ENCODE measurements at places on chromosomes 7 and 10.

DNA sequence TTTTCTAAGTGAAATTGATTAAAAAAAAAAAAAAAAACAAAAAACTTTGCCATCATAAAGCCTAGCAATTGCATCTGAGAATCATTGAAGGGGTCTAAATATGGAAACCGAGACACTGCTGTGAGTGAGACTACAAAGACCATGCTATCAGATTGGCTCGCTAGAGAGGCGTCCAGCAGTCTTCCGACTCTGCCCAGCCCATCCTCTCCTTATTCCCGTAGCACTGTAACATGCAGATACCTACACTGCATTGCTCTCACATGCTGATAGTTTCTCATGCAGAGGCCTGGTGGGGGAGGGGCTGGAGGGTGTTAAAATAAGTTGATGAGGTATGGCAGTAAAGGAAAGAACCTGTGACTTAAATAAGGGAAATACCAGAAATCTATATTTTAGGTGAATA is 130.7 kb downstream of the NRF1 start:
- no peak overlapping the region for H3K4me3 ChIP-seq

DNA sequence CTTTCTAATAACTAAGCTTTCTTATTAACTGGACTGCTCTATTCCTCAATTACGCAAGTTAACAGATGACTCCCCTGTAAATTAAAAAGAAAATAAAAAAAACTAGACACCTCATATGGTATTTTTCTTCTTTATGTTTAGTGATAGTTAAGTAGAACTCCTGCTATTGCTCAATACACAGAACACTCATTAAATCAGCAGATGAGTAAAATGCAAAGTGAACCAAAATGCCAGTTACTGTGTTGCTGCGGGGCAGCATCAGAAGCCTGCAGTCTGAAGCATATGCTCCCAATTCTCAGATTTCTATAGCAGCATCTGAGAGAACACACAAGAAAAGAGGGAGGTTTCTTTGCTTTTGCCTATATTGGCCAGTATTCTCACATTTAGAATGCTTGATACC is 28.4 kb downstream of the CDK6 start:
- H3K27ac ChIP-seq: no peak overlapping the region
- H3K27me3 ChIP-seq: no peaks in the 10 kb centered on the region
- no peaks in the 10 kb centered on the region for H3K4me1 ChIP-seq
- H3K36me3 ChIP-seq: no peaks in the 10 kb centered on the region
- DNase-seq: no peak

DNA sequence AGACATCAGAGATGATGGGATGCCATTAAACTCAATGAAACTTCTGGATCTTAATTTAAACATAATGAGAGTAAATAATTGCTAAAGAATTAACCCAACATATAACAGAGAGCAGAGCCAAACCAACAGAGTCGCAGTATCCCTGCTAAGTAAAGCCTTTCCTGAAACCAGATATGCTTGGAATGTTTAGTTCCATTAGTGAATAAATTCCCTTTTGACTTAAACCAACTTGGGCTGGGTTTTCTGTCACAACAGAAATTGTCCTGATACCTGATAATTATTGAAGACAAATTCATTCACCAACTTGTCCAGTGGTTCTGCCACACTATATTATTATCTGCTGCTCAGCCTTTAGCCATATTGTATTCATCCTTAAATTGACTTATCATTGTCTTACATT is 286.7 kb downstream of the FZD1 start:
- peak overlapping the region; percentile 64 for H3K27ac ChIP-seq
- no peak overlapping the region for H3K4me3 ChIP-seq
- H3K36me3 ChIP-seq: no peaks in the 10 kb centered on the region
- H3K4me1 ChIP-seq: peaks cover 16% of the 10 kb centered on the region

- no peak overlapping the region for H3K4me3 ChIP-seq
- H3K27ac ChIP-seq: peak overlapping the region; percentile 8
- no peak for DNase-seq
- H3K36me3 ChIP-seq: no peaks in the 10 kb centered on the region
- H3K27me3 ChIP-seq: no peaks in the 10 kb centered on the region
- H3K4me1 ChIP-seq: no peaks in the 10 kb centered on the region
Observed at GRCh38 chr7:108328174-108328651, 128.0 kb downstream of the NRCAM start.

GRCh38 chr7:12469568-12469967 is 65.9 kb upstream of the VWDE start:
- no peaks in the 10 kb centered on the region for H3K27me3 ChIP-seq
- H3K4me1 ChIP-seq: no peaks in the 10 kb centered on the region
- no peak overlapping the region for H3K4me3 ChIP-seq

DNA sequence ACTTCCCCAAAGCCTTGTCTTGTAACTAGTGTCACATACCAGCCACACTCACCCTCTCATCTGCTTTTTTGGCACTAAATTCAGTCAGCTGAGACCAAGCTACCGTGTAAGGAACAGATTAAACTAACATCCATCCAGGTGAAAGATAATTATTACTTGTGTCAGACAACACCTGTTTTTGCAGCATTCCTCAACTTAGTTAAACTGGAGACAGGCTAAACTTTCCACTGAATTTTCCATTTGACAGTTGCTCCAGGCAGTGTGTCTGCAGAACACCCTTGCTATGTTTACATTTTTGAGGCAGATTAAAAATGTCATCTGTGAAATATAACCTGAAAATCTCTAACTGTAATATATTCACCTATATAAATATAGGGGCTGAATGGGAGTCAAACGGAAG is 73.6 kb downstream of the CYP26A1 start:
- H3K27me3 ChIP-seq: no peaks in the 10 kb centered on the region
- H3K4me1 ChIP-seq: no peaks in the 10 kb centered on the region
- H3K36me3 ChIP-seq: no peaks in the 10 kb centered on the region
- no peak overlapping the region for H3K4me3 ChIP-seq
- no peak for DNase-seq
- no peak overlapping the region for H3K27ac ChIP-seq

GRCh38 chr10:24209946-24210491 is 1.1 kb downstream of the KIAA1217 start:
- H3K4me3 ChIP-seq: peak overlapping the region; percentile 56
- peak overlapping the region; percentile 91 for H3K27ac ChIP-seq
- peaks cover 12% of the 10 kb centered on the region for H3K4me1 ChIP-seq
- no peaks in the 10 kb centered on the region for H3K36me3 ChIP-seq

DNA sequence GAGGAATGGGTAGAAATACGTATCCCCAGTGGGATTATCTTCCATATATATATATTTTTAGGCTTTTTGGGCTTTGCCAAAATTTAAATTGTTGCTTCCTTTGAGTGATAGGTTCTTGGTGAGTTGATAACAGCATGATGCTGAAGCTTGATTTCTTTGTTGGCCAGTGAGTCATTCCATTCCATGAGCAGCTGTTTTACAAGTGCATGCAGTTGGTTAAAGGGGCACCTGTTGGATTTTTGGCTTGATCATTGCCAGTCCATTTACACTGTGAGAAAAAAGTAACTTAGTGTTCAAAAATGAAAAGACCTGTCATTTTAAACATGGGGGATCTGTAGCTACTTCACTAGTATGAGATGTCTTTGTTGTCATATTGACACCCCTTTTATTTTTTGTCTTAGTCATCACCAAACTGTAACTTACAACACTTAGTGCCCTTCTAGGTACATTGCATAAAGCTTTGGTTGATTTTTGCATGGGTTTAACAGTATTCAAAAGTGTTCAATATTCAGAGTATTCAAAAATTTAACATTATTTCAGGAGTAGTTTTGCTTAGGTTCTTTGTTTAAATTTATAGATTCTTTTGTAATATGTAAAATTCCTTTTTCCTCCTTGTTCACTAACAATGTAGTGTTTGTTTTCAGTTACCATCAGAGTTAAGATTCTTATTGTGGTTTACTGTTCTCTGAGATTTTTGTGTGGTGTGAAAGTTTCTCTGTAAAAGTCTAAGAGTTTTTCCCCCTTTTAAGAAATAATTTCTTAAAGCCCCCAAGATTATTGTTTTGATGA is 8.8 kb downstream of the AKAP9 start:
- DNase-seq: no peak
- no peaks in the 10 kb centered on the region for H3K4me1 ChIP-seq
- no peak overlapping the region for H3K4me3 ChIP-seq

GRCh38 chr7:73341877-73342276 is 13.9 kb downstream of the FKBP6 start:
- DNase-seq: no peak
- no peaks in the 10 kb centered on the region for H3K4me1 ChIP-seq
- H3K36me3 ChIP-seq: no peaks in the 10 kb centered on the region
- H3K27ac ChIP-seq: no peak overlapping the region

GRCh38 chr7:130387628-130388403 is 7.5 kb downstream of the CPA1 start:
- no peaks in the 10 kb centered on the region for H3K4me1 ChIP-seq
- no peaks in the 10 kb centered on the region for H3K27me3 ChIP-seq
- H3K27ac ChIP-seq: no peak overlapping the region
- no peaks in the 10 kb centered on the region for H3K36me3 ChIP-seq
- no peak for DNase-seq
- H3K4me3 ChIP-seq: no peak overlapping the region

DNA sequence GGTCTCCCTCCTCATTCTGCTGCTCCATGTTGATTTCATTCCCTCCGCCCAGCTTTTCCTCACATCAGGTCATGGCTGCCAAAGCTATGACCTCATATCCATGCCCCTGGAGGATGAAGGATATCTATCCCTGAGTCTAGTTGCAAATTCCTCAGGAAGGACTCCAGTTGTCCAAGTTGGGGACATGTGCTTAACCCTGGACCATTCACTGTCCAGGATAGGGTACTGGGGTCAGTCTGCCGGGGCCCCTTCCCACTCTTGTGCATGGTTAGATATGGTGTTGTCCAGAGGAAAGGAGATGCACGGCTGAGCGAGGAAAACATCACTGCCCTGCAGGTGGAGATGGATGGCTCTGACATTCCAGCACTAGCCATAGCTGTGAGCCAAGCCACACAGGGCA is 51.9 kb upstream of the COMTD1 start:
- DNase-seq: no peak
- H3K27ac ChIP-seq: no peak overlapping the region
- no peaks in the 10 kb centered on the region for H3K4me1 ChIP-seq
- no peak overlapping the region for H3K4me3 ChIP-seq
- H3K36me3 ChIP-seq: no peaks in the 10 kb centered on the region

GRCh38 chr7:157238087-157238486 is 98.7 kb upstream of the DNAJB6 start:
- H3K27me3 ChIP-seq: no peaks in the 10 kb centered on the region
- DNase-seq: no peak
- H3K4me3 ChIP-seq: no peak overlapping the region
- no peaks in the 10 kb centered on the region for H3K4me1 ChIP-seq
- H3K27ac ChIP-seq: no peak overlapping the region
